A549 treated with GW870086 at 1 μM for 4 hours (cell line): ENCODE measurements at places on chromosomes 5 and 9. TPM values are rescaled to one million over a fixed set of nuclear protein-coding genes. Genes with fewer than 3 reads are reported as not detected.

Gene FRRS1L
- 0.13 to 0.51 TPM (median 0.19 TPM) in 5 replicates for total RNA-seq

Gene SIMC1
- 9.9 to 15.0 TPM (median 12.6 TPM) in 5 replicates for total RNA-seq

Gene TOMM5
- 330 to 343 TPM (median 331 TPM) in 5 replicates for total RNA-seq

Gene CCDC180
- 0.54 to 0.94 TPM (median 0.72 TPM) in 5 replicates for total RNA-seq

Gene GRIN1
- total RNA-seq: 0.30 to 0.61 TPM (median 0.40 TPM) in 5 replicates

Gene SAXO1
- total RNA-seq: not detected in 5 replicates

Gene HSPB3
- total RNA-seq: 0.26 to 0.48 TPM (median 0.41 TPM) in 3 of 5 replicates, not detected in the others

Gene SLC34A3
- 0.06 to 0.17 TPM (median 0.11 TPM) in 5 replicates for total RNA-seq

Gene FAM170A
- not detected in 5 replicates for total RNA-seq

Gene KCNV2
- total RNA-seq: not detected in 5 replicates

Gene SCAI
- 1.3 to 2.1 TPM (median 1.8 TPM) in 5 replicates for total RNA-seq

Gene C5orf52
- total RNA-seq: not detected in 5 replicates

Gene TTC1
- 64.4 to 72.2 TPM (median 66.1 TPM) in 5 replicates for total RNA-seq

Gene PITX1
- 19.2 to 31.0 TPM (median 28.5 TPM) in 5 replicates for total RNA-seq

Gene PCSK1
- total RNA-seq: 0.18 to 0.54 TPM (median 0.40 TPM) in 5 replicates

Gene LCN10
- total RNA-seq: not detected in 5 replicates

Gene GPR150
- 0.08 to 0.27 TPM (median 0.21 TPM) in 3 of 5 replicates, not detected in the others for total RNA-seq

Gene UQCRQ
- total RNA-seq: 448 to 596 TPM (median 521 TPM) in 5 replicates

Gene CCNJL
- total RNA-seq: 10.5 to 13.8 TPM (median 12.5 TPM) in 5 replicates

Gene FOXD1
- total RNA-seq: 14.7 to 22.1 TPM (median 19.3 TPM) in 5 replicates

Gene TEX53
- total RNA-seq: not detected in 5 replicates

Gene CARTPT
- not detected in 5 replicates for total RNA-seq

Gene WDR5
- 50.7 to 64.1 TPM (median 63.2 TPM) in 5 replicates for total RNA-seq

Gene CDHR2
- total RNA-seq: 0.06 to 0.33 TPM (median 0.14 TPM) in 4 of 5 replicates, not detected in the other

Gene PLAC8L1
- total RNA-seq: 0.26 TPM in 1 of 5 replicates, not detected in the others

Gene SH3PXD2B
- total RNA-seq: 13.7 to 20.7 TPM (median 18.4 TPM) in 5 replicates
